ENCODE measurements at places on chromosomes 3 and 15.

- no peak for DNase-seq
Measured at GRCh38 chr15:74657846-74658245, 38.0 kb downstream of the EDC3 start.

DNA sequence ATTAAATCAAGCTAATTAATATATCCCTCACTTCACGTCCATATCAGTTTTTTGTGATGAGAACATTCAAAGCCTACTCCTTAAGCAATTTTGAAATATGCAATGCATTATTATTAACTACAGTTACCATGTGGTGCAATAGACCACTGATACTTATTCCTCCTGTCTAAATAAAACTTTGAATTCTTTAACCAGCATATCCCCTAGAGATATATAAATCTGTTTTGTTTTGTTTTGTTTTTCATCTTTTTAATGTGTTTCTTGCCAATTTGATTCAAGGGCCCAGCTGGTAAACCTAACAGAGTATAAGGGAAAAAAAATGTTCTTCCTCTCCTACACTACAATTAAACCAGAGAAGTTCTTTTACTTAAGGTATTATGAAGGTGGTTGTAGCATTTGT, 524.2 kb downstream of the NAALADL2 start:
- DNase-seq = no peak

DNA sequence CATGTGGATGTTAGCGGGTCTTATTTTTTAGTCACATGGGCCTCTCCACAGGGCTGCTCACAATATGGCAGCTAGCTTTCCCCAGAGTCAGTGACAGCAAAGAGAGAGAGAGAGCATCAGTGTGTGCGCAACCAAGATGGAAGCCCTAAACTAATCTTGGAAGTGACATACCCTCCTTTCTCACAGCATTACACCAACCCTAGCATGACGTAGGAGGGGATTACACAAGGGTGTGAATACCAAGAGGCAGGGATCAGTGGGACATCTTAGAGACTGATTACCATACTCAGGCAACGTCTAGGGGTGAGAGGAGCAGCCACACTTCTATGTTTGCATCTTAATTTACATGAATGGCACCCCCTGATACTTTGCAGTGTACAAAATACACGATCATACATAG, 3.5 kb upstream of the UBE2E2 start:
- no peak for DNase-seq

DNA sequence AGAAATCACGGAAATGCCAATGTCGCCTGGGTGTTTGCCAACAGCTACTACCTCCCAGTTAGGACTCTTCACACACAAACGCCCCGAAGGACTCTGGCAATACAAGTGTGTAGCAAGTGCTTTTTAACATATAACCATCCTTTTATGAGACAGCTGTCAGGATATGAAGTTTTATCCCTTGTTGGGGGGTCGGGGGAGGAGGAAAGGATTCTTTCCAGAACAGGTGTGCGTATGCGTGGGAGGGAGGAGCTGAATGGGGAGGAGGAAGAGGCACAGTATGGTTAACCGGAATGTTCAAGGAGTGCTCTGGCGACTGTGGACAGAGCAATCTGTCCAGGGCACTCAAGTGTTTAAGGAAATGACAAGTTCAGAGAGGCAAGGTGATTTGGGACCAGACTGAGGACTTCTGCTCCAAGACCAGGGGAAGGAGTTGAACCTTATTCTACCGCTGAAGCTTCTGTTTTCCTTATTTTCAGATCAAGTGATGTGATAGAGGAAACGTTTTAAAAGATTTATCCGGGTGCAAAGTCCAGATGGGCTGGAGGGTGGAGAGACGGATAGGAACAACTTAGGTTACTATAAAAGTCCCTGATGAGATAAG, 1.3 kb downstream of the TSPAN3 start:
- no peak for DNase-seq

GRCh38 chr3:189964623-189965332, 155.9 kb downstream of the P3H2 start:
- DNase-seq = no peak

DNA sequence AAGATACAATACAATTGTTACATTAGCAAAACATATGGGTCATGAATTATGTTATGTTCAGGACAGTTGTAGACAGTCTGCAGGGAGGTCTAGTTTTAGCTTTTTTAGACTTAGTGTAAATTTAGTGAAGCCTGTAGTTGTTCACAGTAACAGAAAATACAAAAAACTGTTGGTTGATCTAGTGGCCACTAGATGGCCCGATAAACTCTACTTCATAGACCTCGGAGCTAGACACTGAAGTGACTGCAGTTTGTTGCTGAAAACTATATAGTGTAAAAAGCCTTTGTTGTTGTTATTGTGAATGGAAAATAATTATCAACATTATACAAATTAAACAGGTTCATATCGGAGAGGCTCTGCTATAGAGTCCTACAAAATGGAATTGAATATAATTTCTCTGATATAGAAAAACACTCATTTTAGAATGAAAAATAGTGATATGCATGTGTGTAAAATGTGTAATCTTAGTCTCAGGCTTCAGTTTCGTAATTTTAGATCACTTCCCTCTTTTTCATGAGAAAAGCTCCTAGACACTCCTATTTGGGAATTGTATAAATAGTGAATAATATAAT, 18.3 kb downstream of the MAGEL2 start:
- DNase-seq = peak; percentile 40

- no peak for DNase-seq
Measured at GRCh38 chr3:75981401-75981800, 196.1 kb upstream of the ZNF717 start.

DNA sequence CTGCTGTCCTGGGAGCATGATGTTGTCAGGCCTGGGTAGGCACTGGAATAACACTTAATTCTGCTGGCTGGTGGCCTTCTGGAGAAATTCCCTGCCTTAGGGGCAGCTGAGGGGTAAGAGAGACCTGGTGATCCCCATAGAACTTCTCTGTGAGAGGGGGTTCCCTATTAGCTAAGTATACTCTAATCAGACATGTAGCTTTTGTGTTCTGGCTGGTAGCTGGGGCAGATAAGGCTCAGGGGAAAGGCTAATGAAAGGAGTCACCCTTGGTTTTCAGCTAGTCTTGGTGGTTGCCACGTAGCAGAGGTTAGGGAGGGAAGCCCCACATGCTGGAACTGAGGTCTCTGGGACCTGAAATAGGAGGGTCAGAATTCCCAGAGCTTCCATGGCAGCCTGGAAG, 952 bp upstream of the HDDC3 start:
- DNase-seq = no peak

DNA sequence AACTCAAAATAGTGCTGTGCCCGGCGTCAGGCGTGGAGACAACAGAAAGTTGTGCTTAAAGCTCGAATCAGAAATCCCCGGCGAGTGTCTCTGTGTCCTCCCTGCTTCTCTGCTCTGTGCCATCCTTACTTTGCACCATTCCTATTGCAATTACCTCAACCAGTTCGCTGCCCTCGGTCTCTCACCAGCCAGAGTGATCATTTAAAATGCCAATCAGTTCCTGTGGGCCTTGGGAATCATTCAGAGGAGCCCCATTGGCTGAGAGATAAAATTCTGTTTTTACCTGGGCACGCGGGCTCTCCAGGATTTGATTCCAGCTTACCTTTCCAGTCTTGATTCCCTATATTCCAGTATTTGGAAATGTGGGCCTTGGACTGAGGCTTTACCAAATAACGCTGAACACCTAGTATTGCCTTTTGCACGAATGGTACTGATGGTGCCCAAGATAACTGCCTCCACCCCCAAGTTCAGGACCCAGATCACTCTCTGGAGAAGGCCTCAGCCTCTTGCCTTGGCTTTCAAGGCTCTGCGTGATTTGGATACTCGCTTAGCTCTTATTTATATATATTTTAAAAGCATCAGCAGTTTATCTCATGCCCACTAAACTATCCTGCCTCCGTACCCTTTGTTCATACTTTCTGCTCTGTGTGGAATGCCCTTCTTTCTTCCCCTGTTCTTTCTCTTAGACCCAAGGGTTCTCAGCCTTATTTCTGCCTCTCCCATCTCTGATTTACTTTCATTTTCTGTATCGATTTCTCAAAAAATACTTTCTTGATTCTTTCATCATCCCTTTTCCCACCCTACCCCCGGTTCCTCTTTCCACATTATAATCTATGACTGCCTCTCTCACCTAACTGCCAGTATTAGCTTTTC, 863 bp downstream of the PSMA4 start:
- peak; percentile 8 for DNase-seq

DNA sequence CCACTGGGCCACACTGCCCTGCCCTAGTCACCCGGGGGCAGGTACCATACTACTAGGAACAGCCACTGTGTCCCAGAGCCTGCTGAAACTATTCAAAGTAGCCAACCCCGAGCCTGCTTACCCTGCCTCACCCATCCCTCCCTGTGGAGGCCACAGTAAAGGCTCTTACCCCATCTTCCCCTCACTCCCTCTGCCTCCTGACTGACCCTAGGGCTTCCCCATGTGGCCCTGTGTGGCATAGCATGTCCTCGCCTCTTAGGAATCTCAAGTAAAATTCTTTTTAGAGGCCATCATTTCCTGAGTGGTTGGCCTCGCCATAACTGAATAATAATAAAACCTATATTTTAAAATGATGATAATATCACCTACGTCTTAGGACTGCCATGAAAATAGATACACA, 112.2 kb upstream of the SLC6A11 start:
- peak; percentile 44 for DNase-seq

DNA sequence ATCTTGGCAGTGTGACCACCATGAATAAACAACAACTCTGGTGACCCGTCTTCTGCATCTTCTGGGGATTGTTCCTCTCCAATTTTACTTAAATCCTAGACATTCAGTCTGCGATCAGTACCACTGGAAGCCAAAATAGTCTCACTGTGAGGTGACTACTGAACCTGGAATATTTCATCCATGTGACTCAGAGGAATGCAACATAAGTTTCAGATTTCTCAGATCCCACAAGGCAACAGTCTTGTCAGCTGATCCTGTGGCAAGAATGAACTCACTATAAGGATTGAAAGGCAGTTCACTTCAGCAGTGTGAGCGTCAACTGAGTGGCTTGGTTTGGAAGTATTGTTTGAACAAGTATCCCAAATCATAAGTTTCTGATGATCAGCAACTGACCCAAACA, 13.2 kb downstream of the NSUN3 start:
- DNase-seq = no peak

- DNase-seq = no peak
Measured at GRCh38 chr3:130932979-130933378, 39.1 kb downstream of the ATP2C1 start.

- peak; percentile 49 for DNase-seq
Measured at GRCh38 chr15:44427756-44428724, 611 bp downstream of the CTDSPL2 start.

GRCh38 chr3:42608581-42608980, 8.1 kb downstream of the NKTR start:
- no peak for DNase-seq

- peak; percentile 72 for DNase-seq
Measured at GRCh38 chr3:25156626-25157025, 271.4 kb upstream of the RARB start.

GRCh38 chr3:184685646-184686045, 26.2 kb downstream of the MAGEF1 start:
- peak; percentile 41 for DNase-seq

GRCh38 chr3:61772456-61772855, 211.1 kb downstream of the PTPRG start:
- DNase-seq = no peak

DNA sequence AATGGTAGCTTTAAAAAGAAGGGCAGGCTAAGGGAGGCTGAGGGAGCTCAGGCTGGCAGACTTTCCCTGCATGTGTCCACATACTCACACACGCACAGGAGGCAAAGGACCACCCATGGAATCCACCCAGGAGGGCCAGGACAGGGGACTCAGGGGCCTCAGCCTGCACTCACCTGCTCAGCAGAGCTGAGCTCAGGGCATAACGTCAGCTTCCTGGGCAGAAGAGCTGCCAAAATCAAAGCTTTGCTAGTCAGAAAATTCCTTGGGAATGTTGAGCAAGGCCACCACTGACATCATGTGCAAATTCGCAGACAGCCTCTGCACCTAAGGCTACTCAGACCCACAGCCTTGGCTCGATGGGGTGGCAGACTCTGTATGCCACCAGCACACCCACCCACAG, 16.4 kb upstream of the ALAS1 start:
- DNase-seq = no peak
